ENCODE measurements at places on chromosomes 6 and 20.

GRCh38 chr6:47934023-47934422 lies 152.2 kb downstream of the OPN5 start:
- DNase-seq, result no peak

DNA sequence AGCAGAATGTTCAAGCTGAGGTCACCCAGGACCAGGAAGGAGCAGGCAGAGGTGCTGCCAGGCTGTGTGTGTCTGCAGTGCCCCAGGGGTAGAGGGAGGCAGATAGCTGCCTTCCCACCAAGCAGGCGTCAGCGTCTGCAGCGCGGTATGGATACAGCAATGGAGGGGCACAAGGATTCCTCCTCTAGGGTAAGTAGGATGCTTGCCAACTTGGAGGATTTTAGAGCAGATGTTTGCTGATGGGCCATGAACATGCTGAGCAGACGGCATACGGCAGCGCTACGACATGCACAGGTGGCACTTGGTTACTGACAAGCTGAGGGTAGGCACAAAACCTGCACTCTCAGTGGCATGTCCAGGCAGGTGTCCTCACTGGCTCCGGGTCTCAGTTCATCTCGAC lies 48.1 kb downstream of the PSMG4 start:
- DNase-seq, result no peak

DNA sequence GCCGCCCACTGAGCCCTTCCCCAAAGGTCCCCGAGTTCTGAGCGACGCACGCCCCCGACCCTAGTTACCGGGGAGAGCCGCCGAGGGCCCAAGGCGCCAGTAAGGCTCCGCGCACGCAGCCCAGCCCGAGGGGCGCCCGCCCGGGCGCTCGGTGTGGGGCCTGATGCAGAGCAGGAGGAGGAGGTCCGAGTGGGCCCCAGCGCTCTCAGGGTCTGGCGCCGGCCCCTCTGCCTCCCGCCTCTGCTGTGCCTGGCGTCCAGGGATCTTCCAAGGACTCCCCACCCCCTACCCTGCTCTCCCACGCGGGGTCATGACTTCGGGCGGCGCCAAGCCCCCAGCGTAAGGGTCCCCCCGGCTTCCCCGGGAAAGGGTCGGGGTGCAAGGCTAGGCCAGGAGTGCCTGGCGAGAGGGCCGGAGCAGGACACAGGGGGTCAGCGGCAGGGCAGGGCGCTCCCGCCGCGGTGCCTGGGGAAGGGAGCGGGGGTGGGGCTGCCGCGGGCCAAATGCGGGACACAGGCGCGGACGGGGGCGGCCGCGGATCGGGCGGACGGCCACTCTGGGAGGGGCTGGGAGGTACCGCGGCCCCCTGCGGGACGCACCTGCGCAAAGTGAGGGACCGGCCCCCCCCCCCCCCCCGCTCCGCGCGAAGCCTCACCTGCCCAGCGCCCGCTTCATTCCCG lies 637 bp downstream of the ABHD12 start:
- DNase-seq, result peak; percentile 23

- no peak for DNase-seq
Measured at GRCh38 chr6:165833355-165833754, 170.3 kb upstream of the PDE10A start.

- DNase-seq, result no peak
Measured at GRCh38 chr6:132380358-132381029, 20.8 kb downstream of the MOXD1 start.

- DNase-seq, result no peak
Measured at GRCh38 chr20:52945862-52946522, 26.2 kb upstream of the TSHZ2 start.

DNA sequence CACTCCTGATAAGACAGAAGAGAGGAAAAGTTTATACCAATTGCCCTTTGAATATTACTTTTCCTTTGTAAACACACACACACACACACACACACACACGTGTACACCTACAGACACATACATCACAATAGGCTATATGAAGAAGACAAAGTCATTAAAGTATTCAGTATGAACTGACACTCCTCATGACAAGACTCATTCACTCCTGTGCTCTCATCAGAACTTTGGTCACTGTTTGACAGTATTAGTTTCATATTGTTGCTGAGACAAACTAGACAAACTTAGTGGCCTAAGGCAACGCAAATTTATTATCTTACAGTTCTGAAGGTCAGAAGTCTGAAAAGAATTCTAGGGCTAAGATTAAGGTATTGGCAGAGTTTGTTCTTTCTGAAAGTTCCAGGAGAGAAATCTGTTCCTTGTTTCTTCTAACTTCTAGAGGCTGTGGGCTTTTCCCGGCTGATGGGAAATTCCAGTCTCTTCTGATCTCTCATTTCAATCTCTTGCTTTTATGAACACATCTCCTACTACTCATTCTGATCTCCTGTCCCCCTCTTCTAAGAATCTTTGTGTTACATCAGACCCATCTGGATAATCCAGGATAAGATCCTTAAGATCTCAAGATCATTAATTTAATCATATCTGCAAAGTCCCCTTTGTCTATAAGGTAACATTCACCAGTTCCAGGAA lies 171.3 kb downstream of the HACE1 start:
- no peak for DNase-seq

GRCh38 chr6:89221971-89222711 lies 5.0 kb upstream of the GABRR1 start:
- DNase-seq, result no peak

- no peak for DNase-seq
Measured at GRCh38 chr6:149334201-149334600, 16.7 kb downstream of the TAB2 start.

GRCh38 chr6:128479048-128479666 lies 41.2 kb downstream of the PTPRK start:
- DNase-seq, result no peak

DNA sequence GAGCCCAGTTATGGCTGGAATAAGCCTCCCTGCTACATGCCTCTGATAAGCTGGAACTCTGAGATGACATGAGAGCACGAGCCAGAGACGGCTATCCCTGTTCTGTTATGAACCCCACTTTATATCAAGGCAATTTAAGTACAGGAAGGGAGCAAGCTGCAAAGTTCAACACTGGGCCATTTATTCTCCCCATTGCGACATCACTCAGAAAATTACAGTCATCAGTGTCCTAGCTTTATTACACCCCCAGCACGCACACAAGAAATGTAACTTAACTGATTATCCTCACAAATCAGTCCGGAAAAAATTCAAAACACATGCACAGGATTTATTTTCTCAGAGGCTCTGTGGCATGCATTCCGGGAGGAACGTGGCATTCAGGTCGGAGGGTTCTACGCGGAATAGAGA lies 125.3 kb upstream of the SLC2A12 start:
- DNase-seq, result no peak
